Skin of body (tissue), 3 donors: ENCODE measurements at places on chromosomes 11 and 22. TPM values are rescaled to one million over a fixed set of nuclear protein-coding genes. Genes with fewer than 3 reads are reported as not detected.

DNA sequence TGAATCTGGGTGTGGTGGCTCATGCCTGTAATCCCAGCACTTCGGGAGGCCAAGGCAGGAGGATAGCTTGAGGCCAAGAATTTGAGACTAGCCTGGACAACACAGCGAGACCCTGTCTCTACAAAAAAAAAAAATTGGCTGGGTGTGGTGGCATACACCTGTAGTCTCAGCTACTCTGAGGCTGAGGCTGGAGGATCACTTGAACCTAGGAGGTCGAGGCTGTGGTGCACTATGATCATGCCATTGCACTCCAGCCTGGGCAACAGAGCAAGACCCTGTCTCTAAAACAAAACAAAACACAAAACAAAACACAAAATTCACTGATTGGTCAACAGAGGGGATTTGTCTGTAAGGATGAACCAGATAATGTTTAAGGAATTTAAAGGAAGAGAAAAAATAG is 113.7 kb downstream of the STIM1 start:
- DNase-seq: no peak

DNA sequence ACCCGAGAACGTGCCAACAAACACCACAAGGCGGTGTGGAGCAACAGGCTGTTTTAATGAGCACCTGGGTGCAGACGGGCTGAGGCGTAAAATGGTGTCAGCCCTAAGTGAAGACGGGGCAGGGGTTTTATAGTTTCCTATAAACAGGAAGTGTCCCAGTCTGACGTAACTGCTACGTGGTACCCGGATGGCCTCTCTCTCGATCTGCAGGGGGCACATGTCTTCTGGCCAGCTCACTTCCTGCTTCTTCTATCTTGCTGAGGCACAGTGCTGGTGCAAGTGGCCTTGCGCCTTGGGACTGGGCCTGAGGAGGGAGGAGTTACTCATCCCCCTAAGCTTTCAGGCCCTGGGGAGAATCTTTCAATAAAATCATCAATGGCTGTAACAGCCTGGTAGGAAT is 20.9 kb downstream of the OOSP3 start:
- no peak for DNase-seq

The ARFGAP3 gene
- 37.7 TPM for total RNA-seq

DNA sequence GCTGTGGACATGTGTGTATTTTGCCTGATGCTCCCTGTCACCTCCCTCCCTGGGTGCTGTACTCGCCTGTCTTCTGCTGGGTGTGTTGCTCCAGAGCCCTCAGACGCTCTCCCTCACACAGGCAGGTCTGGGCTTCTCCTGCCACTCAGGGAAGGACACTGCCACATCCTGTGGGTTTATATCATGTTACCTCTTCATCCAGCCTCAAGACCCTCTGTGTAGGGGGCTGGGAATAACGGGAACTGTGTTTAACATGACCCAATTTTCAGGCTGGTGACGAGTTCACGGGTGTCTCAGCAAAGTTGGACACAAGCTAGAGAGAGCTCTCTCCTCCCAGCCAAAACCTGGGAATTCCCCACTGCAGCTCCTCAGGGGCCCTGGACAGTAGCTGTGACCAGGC is 24.6 kb downstream of the MYBPC3 start:
- no peak for DNase-seq

DNA sequence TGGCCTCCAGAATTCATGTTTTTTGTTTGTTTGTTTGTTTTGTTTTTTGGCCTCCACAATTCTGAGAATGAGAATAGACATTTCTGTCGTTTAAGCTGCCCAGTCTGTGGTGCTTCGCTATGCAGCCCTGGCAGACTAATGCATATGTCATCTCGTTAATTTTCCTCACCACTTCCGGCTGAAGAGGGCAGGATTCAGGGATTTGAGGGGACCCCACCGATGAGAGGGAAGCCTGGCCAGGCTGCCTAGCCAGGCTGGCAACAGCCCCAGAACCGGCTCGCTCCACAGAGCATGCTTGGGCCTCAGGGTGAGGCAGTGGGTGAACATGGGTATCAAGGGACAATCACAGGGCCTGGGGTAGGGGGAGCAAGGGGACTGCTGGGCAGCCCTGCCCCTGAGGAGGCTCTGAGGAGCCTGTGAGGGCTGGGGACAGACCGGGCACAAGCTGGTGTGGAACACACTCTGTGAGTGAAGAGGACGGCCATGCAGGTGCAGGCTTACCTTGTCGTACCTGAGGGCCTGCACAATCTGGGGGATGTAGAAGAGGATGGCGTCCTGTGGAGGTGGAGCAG is 47.8 kb upstream of the SERPIND1 start:
- no peak for DNase-seq
